ENCODE measurements at places on chromosomes 2 and 18.
A peak's percentile ranks its signal among the peaks of the same experiment; 100 is the strongest.

GRCh38 chr2:73823916-73824523, 4.7 kb upstream of the STAMBP start:
- peak; percentile 22 for DNase-seq

- DNase-seq = no peak
Observed at GRCh38 chr18:62128157-62128556, 58.7 kb downstream of the PIGN start.

- no peak for DNase-seq
Observed at GRCh38 chr2:157355618-157356017, 30.0 kb upstream of the ERMN start.

DNA sequence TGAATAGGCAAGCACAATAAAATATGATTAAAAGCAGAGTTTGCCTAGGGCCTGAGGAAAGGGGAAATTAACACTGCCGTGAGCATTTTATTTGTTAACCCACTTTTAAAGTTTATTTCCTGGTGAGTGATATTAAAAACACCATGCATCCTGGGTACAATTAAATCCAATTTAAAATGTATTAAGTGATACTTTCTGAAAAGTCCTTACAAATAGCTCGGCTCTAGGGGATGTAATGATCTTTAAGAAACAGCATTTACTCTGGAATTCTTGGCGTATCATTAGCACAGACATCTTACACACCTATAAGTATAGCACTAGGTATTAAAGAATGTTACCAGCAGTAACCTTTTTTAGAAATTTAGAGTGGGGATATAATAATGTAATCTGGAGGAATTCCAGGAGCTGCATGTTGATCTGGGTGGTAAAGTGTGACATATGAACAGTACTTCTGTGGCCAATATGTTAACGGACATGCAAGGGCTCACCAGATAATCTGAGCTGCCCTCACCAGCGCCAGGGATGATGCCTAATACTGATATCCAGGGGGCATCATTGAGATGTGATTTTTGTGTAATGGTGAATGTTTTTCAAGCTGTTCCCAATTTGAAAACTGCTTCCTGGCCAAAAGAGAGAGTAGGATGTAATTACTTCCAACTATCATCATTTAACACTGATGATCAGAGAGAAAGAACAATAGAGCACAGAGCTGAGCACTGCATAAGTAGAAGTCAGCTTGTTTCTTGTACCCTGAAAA, 235.9 kb downstream of the DSEL start:
- no peak for DNase-seq

DNA sequence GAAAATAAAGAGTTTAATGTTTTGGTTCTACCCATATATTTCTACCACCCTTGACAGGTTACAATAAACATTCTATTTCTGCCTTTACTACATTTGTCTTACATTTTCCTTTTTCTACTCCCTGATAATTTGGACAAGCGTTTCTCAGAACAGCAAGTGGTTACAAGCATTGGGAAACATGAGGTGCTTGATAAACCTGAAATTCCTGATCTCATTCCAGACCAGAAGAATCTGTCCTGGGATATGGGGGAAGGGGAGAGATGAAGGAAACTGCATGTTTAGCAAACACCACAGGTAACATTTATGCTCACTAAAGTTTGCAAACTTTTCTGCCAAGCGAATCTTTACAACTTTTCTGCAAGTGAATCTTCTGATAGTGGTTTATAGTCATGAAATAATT, 28.3 kb upstream of the DSC1 start:
- no peak for DNase-seq

DNA sequence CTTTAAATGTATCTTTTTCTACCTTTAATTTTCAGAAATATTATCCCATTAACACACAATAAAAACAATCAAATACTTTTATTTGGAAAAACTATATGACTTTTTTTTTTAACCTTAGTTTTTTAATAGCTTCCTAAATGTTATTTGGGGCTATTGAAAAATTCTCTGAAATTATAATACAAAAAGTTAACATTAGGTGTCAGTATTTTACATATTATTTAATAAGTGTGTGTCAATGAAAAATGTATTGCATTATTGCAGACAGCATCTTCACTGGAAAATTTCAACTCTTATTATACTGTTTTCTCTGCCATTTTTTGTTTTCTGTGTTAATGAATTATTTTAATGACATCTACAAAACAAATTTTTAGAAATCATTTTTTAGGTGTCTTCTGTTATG, 51.1 kb upstream of the ARHGAP15 start:
- no peak for DNase-seq

GRCh38 chr2:148796735-148797512, 78.1 kb upstream of the KIF5C start:
- no peak for DNase-seq

DNA sequence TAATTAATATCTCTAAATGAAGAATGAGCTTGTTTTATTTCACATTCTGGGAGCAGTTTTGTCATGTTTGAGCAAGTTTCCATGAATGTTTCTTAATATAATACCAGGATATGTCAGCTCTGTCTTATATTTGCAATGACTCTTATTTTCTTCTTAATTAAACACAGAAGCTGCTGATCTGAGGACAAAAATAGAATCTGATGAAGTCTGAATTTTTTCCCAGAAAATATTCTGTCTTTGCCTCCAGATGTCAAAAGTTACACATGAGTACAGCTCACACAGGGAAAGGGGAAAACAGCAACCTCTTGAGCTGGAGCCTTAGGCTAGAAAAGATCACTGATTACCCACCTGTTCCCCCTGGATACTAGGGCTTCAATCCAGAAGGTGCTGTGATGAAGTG, 606.6 kb upstream of the SYT4 start:
- no peak for DNase-seq

DNA sequence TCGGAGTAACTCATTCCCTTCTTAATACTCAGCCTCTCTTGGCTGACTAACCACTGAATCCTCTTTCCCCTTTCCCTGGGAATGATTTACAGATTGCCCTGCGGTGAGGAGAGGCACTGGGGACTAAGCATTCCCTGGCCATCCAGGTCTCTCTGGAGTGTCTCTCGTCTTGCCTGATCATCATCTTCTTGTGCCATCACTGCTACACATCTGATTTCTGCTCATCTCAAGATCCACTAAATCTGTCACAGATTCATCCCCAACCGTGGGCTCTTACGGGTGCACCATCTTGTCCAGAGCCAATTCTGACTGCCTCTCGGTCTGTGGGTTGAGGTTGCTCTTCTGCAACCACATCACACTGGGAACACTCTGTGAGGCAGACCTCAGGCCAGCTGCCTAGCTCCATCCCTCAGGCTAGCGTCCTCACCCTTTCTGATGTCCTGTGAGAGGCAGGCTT, 12.0 kb downstream of the SFTPB start:
- no peak for DNase-seq

DNA sequence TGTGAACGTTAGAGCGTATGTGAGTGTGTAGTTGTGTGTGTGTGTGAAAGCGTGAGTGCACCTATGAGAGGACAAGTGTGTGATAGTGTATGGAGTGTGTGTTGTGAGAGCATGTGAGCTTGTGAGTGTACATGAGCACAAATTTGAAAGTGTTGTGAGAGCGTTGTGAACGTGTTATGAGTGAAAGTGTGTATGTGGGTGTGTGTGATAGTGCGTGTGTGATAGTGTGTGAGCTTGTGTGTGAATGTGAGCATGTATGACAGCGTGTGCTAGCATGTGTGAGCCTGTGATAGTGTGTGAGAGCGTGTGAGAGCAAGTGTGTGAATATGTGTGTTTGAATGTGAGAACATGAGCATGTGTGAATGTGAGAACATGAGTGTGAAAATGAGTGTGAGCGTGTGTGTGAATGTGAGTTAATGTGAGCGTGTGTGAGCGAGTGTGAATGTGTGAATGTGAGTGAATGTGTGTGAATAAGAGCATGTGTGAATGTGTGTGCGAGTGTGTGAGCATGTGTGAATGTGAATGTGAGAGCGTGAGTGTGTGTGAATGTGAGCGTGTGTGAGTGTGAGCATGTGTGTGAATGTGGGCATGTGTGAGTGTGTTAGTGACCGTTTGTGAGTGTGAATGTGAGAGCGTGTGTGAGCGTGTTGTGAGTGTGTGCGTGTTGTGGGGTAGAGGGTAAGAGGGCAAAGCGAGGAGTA, 25.0 kb downstream of the RALB start:
- DNase-seq = no peak

GRCh38 chr2:70994009-70994698, 519 bp downstream of the TEX261 start:
- peak; percentile 49 for DNase-seq

DNA sequence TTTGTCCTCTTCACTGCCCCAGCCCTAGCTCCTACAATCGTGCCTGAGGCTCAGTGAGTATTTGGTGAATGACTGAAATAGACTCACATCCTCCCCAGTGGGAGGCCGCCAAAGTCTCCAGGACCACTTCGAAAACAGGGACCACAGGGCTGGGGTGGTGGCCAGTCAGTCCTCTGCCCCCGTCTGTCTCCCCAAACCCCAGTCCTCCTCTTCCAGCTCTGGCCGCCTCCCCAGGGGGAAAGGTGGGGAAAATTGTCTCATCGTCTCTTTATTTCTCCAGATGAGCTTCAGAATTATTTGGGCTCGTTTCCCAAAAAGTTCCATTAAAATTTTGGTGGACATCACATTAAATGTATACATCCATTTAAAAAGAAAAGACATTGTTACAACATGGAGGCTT, 43.5 kb downstream of the NPPC start:
- no peak for DNase-seq

- DNase-seq = no peak
Observed at GRCh38 chr2:231887756-231888155, 38.4 kb downstream of the NPPC start.

GRCh38 chr2:157743051-157743450, 114.4 kb upstream of the ACVR1C start:
- no peak for DNase-seq

- no peak for DNase-seq
Observed at GRCh38 chr2:5148392-5149085, 543.6 kb upstream of the SOX11 start.

DNA sequence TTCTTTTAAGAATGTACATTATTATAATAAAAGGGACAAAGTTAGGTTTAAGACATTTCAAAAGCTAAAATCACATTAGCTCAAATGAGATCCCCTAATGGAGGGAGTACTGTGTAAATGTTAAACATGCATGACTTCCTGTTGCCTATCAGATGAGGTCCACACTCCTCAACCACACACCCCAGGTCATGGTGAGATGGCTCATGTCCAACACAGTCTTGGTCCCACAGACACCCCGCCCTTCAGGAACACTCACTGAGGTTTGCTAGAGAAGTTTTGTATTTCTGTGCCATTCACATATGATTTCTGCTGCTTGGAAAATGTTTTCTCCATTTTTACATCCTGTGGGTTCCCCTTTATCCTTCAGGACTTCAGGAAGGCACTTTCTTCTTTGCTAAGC, 491.0 kb downstream of the SOX11 start:
- no peak for DNase-seq

GRCh38 chr2:175147186-175147585, 20.8 kb downstream of the ATF2 start:
- DNase-seq = no peak

- peak; percentile 42 for DNase-seq
Observed at GRCh38 chr18:57439609-57439968, 4.4 kb downstream of the ONECUT2 start.

- peak; percentile 13 for DNase-seq
Observed at GRCh38 chr2:158965107-158965506, 3.3 kb upstream of the TANC1 start.

DNA sequence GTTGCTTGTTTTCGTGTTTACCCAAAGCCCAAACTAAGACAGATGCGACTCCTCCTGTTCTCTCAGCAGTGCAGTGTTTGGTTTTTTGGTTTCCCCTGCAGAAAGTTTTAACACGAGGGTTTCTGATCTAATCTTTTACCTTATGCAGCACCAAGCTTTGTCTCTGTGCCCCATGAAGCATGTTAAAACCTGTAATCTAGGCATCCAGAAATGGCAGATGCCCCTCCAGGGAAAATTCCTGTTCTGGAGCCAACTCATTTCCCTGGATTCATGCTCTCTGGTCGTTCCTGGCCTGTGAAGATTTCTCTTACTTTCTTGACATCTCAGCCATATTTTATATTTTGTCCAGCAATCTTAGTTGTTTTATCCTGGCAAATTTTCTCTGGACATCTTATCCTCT, 91.5 kb downstream of the LTBP1 start:
- no peak for DNase-seq

- DNase-seq = no peak
Observed at GRCh38 chr2:113104054-113104611, 23.3 kb upstream of the IL1RN start.

- no peak for DNase-seq
Observed at GRCh38 chr18:3120356-3120755, 99.4 kb downstream of the MYOM1 start.

DNA sequence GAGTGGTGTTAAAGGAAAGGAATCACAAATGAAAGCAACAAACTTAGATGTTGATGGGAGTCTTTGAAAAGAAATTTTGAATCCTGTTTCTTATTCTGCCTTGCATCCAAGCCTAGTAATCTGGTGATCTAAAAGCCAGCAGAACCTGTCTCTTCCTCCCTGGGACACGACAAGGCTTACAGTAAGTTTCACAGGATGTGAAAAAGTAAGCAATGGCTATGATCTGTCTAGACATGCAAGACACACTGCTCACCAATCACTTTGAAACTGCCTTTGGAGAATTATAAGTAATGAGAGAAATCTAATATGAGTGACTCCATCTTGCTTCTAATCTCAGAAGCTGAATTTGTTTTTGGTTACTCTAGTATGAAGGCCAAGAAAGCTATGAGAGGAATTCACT, 103.7 kb downstream of the KCNH7 start:
- no peak for DNase-seq

- DNase-seq = no peak
Observed at GRCh38 chr2:47038656-47039488, 116.2 kb downstream of the STPG4 start.

DNA sequence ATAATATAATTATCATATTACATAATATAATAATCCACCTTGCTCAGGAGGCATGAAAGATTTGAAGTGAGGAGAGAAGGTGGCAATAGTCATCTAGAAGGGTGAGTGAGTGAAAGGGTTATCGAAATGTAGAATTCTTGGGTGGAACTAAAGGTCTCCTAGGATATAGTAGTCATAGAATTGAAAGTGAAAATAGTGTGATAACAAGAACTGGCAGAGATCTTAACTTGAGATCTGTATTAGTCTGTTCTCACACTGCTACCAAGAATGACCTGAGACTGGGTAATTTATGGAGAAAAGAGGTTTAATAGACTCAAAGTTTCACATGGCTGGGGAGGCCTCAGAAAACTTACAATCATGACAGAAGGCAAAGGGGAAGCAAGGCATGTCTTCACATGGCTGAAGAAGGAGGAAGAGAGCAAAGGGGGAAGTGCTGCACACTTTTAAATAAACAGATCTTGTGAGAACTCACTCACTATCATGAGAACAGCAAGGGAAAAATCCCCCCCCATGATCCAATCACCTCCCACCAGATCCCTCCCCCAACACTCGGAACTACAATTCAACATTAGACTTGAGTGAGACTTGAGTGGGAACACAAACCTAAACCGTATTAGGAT, 351.5 kb downstream of the NR4A2 start:
- no peak for DNase-seq

GRCh38 chr2:40559175-40559574, 107.3 kb upstream of the SLC8A1 start:
- no peak for DNase-seq
